ENCODE measurements at places on chromosomes 6 and 20.

GRCh38 chr6:117495869-117496268 lies 13.4 kb downstream of the DCBLD1 start:
- DNase-seq = no peak

- DNase-seq = no peak
Measured at GRCh38 chr6:53618219-53618618, 47.3 kb downstream of the KLHL31 start.

DNA sequence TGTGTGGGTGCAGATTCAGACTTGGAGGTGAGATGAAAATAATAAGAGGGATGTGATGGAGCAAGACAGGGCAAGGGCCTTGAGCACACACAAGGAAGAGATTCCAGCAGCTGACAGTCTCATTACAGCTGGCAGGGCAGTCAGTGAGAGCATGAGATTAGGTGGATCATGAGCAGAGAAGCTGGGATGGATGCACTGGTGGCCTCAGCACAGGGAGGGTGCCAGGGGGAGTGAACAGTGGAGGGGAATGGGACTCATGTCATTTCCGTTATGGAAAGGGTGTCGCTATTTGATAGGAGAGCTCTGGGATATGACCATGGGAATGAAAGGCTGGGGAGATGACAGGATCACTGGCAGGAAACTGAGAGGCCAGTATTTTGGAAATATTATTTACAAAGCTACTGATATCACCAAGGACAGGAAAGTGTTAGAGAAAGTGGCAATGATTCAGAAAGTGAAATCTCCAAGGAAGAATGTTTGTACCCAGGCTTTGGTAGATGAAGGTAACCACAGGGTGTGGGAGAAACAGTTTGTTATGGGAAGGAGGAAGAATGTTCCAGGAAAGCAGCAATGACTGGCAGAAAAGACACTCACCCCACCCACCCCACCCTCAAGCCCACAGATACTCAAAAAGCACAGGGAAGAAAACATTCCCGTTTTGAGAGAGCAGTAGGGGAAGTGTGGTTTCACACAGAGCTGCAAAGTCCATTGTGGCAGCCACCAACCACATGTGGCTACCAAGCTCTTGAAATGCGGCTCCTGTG lies 214.7 kb upstream of the PROKR2 start:
- DNase-seq = no peak

DNA sequence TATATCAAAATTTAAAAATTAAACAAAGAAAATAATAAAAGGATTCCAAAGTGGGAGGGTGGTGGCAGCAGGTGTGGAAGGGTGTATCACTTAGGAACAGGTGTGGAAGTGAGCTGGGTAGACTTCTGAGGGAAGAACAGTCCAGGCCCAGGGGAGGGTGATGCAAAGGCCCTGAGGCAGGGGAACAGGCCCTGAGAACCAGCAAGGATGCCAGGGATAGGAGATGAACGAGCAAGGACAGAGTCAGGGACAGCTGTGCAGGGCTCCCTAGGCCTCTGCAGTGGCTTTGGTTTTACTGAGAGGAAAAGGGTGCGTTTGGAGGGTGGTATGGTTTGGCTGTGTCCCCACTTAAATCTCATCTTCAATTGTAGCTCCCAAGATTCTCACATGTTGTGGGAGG lies 9.4 kb upstream of the RAET1E start:
- DNase-seq = no peak

DNA sequence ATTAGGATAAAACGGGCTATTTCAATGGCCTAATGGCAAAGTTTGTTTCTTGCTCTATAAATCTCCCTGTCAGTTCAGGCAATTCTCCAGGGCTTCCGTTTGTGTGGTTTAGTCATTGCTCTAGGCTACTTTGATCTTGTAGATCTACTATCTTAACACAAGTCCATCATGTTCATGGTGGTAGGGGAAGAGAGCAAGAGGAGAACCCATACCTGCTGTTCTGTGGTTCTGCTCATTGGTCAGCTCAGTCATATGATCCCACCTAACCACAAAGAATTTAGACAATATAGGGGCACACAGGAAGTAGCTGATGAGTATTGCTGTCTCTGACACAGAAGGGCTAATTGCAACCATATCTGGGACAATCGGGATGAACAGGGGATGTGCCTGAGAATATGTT lies 4.9 kb upstream of the DEK start:
- DNase-seq = no peak

DNA sequence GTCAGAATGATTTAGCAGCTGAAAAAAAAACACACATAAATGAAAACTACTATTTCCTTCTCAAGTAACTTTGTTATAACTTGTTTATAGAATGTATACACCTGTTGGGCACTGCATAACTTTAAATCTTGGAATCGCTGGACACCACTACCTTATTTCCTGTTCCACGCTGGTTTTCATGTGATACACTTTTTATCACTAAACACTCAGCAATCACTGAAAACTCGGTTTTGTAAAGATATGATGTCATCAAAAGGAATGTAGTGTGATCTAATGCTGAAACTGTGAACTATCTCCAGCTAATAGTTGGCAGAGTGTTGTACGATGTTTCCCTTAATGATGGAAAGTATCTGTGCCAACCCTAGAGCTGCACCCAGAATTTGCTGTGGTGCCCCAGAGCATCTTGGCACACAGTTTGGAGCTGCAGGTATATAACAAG lies 127.9 kb downstream of the BACH2 start:
- no peak for DNase-seq

GRCh38 chr20:36481380-36482043 lies 59.8 kb upstream of the MYL9 start:
- no peak for DNase-seq

GRCh38 chr6:142737368-142738034 lies 207.5 kb downstream of the HIVEP2 start:
- DNase-seq = no peak

DNA sequence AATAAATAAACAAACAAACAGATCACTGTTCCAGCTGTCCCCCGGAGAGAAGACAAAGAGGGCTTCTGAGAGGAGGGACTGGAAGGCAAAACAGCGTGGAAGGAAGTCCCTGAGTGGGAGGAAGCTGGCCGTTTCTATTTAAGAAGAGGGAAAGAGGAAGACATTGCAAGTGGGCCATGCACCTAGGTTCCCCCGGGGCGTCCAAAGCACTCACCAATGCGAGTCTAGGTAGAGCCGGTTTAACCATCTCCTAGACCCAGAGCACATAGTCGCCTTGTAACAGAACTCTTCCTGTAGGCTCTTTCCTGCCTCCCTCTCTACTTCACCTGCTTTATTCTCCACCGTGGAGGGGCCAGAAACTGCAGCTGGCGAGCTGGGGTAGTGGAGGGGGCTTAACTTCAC lies 158.4 kb downstream of the ZDHHC14 start:
- no peak for DNase-seq

DNA sequence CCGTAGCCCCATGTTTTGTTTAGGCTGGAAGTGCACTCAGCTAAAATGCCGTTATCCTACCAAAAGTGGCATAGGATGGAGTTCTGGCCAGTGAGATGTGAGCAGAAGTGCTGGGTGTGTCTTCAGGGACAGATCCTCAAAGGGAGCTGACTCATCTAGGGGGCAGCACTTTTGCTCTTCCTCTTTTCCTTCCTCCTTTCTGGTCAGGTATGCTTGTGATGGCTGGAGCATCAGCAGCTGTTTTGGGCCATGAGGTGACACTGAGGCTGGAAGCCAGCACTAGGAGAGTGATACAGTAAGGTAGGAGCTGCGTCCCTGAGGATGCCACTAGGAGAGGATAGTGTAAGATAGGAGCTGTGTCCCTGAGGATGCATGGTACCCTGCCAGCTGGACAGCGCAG lies 4.6 kb upstream of the OSBPL2 start:
- no peak for DNase-seq

- DNase-seq = no peak
Measured at GRCh38 chr6:53112404-53112803, 36.2 kb downstream of the GCM1 start.

DNA sequence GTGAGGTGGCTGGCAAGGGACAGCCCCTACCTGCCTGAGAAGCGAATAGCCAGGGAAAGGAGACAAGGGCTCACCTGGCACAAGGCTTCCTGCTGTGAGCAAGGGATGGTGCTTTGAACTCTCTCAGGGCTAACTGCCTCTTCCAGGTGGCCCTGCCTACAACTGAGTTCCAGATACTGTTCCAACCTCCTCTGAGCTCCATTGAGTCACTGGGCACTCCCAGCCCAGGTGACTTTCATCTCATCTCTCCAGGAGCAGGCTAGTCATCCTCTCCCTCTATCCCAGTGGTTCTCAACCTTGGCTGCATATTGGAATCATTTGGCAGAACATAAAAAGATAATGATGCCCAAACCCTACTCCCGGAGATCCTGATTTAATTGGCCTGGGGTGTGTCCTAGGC lies 374.0 kb upstream of the ZFP64 start:
- DNase-seq = no peak

- DNase-seq = no peak
Measured at GRCh38 chr6:16596616-16597331, 164.5 kb downstream of the ATXN1 start.

- DNase-seq = no peak
Measured at GRCh38 chr6:113432521-113433334, 424.4 kb upstream of the MARCKS start.

GRCh38 chr6:109486068-109486467 lies 3.0 kb upstream of the ZBTB24 start:
- no peak for DNase-seq

- DNase-seq = no peak
Measured at GRCh38 chr6:98514796-98515195, 319.6 kb upstream of the POU3F2 start.

DNA sequence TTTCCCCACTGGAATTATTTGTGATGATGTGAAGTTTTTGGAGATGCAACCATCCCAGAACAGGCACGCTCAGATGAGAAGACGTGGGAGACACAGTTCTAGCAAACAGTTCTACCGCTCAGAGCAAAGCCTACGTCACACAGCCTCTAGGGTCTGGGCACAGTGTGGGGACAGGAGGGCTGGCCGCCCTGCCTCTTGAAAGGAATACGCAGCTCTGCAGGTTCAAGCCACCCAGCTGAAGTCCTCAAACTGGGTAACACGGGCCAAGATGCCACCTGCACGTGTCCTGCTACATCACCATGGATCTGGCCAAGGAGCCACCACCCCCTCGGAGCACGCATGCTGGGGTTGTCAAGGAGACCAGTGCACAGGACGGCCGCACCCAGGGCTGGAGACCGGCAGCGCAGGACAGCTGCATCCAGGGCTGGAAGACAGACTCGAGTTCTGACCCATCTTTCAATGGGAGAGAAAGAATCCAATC lies 75.0 kb downstream of the NOL4L start:
- DNase-seq = no peak

- no peak for DNase-seq
Measured at GRCh38 chr20:24704899-24705298, 235.5 kb downstream of the SYNDIG1 start.

- no peak for DNase-seq
Measured at GRCh38 chr20:15406072-15406471, 1068.7 kb upstream of the FLRT3 start.

DNA sequence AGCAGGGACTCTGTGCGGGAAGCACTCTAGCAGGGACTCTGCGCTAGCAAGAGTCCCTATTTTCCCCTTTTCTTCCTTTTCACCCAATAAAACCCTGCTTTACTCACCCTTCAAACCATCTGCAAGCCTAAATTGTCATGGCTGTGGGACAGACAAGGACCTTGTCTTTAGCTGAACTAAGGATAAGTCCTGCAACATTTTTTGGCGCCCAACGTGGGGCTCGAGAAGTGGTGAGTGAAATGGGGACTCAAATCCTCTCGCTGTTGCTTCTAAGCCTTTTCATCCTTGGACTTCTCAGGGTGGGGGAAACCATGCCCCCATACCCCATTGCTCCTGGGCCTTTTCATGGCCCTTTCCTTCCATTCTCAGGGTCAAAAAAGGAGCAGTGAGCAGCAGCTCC lies 46.4 kb downstream of the IMPG1 start:
- DNase-seq = no peak

DNA sequence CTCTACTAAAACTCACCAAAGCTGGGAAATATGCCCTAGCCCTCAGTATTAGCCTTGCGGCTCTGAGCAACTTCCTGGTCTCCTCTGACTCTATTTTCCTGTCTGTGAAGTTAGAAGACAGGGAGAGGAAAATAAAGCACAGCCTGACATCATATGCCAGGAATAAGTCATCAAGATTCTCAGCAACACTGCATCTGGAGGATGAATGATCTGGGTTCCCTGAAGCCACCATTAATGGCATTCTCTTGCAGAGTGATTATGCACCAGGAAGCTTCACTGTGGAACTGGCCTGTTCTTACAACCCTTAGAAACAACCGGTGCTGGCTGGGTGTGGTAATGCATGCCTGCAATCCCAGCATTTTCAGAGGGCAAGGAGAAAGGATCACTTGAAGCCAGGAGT lies 12.4 kb downstream of the ADGRF5 start:
- DNase-seq = no peak

- DNase-seq = no peak
Measured at GRCh38 chr20:15379681-15380296, 1042.4 kb upstream of the FLRT3 start.

DNA sequence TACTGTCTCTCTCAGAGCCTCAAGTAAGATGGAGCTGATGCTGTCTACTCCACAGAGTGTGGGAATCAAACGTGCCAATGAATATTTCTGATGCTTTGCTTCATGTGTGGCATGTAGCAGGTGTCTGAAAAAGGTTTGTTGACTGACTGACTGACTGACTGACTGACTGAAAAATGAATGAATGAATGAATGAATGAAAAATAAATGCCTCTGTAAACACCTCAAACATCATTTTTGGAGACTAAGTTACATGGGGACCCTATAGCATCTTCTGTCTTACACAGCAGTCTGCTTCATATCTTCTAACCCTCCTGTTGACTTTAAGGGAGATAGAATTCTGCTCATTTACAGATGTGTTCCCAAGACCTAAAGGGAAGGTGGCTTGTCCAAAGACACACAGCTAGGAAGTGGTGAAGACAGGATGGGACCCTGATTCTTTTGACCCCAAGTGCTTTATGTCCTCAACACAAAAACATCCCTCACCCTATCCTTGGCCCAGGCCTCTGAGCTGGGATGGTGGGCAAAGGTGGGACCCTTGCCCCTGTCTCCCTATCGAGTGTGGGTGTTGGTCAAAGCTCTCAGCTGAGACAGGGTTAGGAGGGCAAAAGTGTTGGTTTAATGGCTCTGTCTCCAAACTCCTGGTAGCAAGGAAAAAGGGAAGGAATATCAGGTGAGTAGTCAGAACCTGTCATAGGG lies 104.4 kb downstream of the TOX2 start:
- DNase-seq = no peak

- no peak for DNase-seq
Measured at GRCh38 chr6:7489376-7489775, 52.1 kb upstream of the DSP start.

DNA sequence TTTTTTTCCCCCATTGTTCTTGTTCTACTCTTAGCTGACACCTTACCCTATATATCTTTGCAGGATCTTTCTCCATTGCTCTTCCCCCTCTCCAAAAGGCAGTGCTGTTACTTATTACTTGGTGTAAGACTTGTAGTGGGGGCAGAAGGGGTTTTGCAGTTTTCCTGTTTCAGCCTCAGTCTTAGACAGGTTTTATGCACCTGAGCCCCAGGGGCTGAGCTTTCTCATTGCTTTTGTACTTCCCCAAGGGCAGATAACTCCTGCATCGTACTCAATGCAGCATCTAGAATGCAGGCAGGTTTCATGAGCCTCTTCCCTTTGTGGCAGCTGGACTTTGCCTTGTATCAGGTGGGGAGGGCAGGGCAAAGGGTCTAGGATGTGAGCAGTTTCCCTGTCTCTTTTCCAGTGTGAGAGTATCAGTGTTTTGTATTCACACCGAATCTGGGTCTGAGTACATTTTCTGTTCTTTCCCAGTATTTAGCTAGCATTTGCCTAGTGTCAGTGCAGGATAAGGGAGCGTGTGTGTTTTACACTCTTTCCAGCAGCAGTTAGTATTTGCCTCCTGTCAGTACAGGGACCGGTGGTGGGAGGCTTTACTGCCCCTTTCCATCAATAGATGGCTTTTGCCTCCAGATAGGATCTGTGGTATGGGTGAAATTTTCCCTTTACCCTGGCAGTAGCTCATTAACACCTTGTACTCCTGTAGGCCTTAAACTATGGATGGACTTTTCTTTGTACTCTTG lies 19.6 kb downstream of the CYB5R4 start:
- no peak for DNase-seq
